Hepatic stellate cell (primary cell): ENCODE measurements at places on chromosomes 7 and 10.

DNA sequence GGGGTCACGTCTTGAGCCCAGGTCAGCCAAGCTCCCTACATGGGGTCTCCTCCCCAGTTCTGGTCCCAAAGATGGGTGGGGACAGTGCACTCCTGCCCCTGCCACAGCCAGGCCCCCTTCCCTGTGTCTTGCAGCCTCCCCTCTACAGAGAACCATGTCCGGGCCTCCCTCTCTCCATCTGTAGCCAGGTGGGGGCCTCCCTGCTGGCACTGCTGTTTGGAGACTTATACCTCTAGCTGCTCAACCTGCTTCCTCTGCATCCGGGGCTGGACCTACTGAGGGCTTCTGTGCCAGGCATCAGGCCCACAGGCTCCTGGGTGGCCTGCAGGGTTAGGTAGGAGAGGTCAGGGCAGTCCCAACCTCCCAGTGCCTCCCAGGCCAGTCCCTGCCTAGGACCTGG is 7.9 kb downstream of the SH2B2 start:
- no peak for DNase-seq

DNA sequence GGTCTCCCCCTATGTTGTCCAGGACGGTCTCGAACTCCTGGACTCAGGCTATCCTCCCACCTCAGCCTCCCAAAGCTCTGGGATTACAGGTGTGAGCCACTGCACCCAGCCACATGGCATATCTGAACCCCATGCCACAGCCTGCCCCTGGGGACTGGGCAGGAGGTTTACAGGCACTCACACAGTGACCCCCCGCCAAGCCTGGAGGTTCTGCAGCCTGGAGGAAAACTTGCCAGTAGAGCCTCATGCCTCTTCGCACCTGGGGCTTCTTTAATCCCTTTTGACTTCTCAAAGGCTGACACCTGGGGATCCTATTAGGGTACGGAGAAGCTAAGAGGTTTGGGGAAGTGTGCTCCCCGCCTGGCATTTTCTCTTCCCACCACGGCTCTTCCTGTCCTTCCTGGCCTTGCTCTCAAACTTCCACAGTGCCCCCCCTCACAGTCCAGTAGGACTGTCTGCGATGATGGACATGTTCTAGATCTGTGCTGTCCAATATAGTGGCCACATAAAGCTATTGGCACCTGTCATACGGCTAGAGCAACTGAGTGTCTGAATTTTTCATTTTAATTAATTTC is 11.4 kb upstream of the KCP start:
- DNase-seq: no peak

GRCh38 chr7:74012842-74013249 is 15.1 kb upstream of the ELN start:
- DNase-seq: peak; percentile 94

GRCh38 chr10:95536017-95536416 is 25.2 kb downstream of the SORBS1 start:
- no peak for DNase-seq

DNA sequence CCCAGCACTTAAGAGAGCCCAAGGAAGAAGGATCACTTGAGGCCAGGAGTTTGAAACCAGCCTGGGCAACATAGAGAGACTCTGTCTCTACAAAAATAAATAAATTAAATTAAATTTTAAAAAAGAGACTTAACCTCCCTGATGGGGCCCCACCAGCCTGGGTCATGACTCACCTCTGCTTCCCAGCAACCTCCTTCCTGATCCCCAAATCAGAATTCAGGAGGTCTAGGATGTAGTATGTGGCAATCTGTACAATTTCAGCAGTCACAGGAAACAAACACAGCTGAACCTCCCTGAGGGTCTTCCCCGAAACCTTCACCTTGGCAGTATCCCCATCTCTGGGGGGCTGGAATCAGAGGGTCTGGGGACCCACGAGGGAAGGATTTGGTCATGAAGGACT is 9.7 kb upstream of the PPP1R35 start:
- DNase-seq: peak; percentile 58

- no peak for DNase-seq
Observed at GRCh38 chr10:11473128-11473760, 138.2 kb downstream of the USP6NL start.

DNA sequence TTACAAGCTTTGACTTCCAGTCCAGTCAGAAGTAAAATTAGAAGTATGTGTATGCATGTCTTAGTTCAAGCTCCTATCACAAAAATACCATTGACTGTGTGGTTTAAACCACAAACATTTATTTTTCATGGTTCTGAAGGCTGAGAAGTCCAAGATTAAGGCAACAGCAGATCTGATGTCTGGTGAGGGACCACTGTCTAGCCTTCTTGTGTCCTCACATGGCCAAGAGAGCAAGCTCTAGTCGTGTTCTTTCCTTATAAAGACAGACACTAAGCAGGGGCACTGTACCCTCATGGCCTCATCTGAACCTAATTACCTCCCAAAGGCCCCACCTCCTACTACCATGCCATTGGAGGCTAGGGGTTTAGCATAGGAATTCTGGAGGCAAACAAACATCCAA is 41.3 kb upstream of the ARL4A start:
- DNase-seq: no peak

- no peak for DNase-seq
Observed at GRCh38 chr10:11448190-11448544, 163.3 kb downstream of the USP6NL start.
